ENCODE measurements at places on chromosomes 1 and 21.

GRCh38 chr1:157992031-157992832 lies 1.2 kb upstream of the KIRREL1 start:
- DNase-seq = peak; percentile 64

GRCh38 chr21:41801321-41802197 lies 34.7 kb upstream of the RIPK4 start:
- DNase-seq = no peak

DNA sequence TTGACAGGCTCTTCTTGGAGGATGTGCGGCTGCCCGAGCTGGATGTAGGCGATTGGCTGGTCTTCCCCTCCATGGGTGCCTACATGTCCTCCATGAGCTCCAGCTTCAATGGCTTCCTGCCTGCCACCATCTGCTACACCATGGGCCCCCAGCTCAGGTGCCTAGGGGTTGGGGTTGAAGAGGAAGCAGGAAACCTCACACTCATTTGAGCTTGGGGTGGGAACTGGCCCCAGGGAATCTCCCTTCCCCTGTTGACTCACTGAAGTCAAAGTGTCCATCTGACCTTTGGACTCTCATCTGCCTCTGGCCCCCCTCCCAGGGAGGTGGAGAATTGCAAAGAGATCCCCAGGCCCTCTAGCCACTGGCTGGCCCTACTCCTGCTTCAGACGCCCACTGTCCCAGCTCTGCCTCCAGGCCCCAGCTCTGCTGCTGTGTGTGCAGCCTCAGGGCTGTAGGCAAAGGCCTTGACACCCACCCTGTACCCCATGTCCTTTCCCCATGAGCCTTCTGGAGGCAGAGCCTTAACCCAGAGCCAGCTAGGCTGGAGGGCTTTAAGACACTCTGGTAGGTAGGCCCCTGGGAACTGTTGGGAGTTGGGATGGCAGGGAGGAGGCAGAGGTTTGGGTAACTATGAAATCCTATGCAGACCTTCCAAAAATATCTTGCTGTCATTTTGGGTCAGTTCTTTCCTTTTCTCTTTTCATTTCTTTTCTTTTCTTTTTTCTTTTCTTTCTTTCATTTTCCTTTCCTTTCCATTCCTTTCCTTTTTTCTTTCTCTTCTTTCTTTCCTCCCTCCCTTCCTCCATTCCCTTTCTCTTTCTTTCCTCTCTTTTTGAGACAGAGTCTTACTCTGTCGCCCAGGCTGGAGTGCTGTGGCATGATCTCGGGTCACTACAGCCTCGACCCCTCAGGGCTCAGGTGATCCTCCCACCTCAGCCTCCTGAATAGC lies 66.9 kb upstream of the TINAGL1 start:
- no peak for DNase-seq

DNA sequence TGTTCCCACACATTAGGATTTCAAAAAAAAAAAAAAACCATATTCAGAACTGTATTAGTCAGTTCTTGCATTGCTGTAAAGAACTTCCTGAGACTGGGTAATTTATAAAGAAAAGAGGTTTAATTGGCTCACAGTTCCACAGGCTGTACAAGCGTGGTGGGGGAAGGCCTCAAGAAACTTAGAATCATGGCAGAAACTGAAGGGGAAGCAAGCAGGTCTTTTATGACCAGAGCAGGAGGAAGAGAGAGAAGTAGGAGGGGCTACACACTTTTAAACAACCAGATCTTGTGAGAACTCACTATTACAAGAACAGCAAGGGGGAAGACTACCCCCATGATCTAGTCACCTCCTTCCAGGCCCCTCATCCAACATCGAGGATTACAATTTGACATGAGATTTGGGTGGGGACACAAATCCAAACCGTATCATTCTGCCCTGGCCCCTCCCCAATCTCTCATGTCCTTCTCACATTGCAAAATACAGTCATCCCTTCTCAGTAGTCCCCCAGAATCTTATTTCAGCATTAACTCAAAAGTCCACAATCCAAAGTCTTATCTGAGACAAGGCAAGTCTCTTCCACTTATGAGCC lies 51.8 kb downstream of the POU2F1 start:
- DNase-seq = no peak

DNA sequence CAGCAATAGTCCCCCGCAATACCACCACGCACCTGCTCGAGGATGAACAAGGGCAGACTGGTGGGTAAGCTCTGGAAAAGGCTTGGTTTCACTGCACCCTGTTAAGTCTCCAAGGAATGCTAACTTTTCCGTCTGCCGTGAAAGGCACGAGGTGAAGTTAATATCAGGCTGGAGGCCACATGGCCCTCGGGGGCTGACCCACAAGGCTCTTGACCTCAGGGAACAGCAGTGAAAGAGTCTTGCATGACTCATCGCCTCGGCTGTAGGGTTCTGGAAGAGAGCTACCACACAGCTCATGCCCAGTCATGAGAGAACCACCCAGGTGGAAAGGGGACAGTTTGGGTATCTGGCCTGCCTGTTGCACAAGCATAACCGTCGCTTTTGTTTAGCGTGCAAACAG lies 24.7 kb downstream of the SCCPDH start:
- peak; percentile 32 for DNase-seq

- no peak for DNase-seq
These were observed 36.3 kb downstream of the WDR4 start for GRCh38 chr21:42843056-42843455.

GRCh38 chr1:3170561-3171453 lies 101.8 kb downstream of the PRDM16 start:
- no peak for DNase-seq

GRCh38 chr1:37958690-37959089 lies 11.8 kb upstream of the INPP5B start:
- peak; percentile 86 for DNase-seq
